ENCODE measurements at places on chromosomes 2 and 18.

DNA sequence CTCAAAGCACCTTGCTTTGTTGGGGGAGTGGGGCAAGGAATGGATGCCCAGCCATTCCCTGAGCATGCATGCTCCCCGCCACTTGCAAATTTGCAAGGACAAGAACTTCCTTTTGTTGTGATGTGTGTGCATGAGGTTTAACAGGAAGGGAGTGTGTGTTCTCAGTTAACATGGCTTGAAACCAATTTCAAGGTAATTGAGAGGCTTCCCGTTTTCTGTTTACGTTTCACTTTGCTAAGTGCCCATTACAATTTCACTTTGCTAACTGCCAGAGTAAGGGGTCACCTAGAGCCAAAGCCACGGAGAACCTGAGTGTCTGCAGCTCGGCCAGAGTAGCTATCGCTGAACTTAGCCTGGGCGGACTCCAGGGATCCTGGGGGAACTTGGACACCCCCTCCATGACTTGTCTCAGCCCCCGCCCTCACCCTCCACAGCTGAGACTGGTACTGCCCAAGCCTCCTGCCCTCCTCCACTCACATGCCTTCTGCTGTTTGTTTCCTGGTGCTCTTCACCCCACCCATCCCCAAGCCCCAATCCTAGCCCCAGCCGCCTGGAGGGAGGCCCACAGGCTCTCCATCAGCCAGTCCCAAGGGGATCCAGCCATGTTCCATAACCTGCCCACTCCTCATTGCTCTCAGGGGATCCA lies 53.6 kb upstream of the LAPTM4A start:
- no peak for DNase-seq

GRCh38 chr2:66851449-66851872 lies 416.5 kb downstream of the MEIS1 start:
- DNase-seq, result peak; percentile 97

DNA sequence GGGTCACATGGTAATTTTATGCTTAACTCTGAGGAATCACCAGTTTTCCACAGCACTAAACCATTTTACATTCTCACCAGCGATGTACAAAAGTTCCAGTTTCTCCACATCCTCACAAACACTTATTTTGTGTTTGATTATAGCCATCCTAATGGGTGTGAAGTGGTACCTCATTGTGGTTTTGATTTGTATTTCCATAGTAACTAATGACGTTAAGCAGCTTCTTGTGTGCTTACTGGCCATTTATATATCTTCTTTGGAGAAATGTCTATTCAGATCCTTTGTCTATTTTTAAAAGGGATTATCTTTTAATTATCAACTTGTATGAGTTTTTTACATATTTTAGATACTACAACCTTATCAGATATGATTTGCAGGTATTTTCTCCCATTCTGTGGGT lies 42.0 kb downstream of the CCDC150 start:
- DNase-seq, result no peak

- no peak for DNase-seq
Measured at GRCh38 chr18:48833701-48834412, 116.9 kb downstream of the SMAD7 start.

DNA sequence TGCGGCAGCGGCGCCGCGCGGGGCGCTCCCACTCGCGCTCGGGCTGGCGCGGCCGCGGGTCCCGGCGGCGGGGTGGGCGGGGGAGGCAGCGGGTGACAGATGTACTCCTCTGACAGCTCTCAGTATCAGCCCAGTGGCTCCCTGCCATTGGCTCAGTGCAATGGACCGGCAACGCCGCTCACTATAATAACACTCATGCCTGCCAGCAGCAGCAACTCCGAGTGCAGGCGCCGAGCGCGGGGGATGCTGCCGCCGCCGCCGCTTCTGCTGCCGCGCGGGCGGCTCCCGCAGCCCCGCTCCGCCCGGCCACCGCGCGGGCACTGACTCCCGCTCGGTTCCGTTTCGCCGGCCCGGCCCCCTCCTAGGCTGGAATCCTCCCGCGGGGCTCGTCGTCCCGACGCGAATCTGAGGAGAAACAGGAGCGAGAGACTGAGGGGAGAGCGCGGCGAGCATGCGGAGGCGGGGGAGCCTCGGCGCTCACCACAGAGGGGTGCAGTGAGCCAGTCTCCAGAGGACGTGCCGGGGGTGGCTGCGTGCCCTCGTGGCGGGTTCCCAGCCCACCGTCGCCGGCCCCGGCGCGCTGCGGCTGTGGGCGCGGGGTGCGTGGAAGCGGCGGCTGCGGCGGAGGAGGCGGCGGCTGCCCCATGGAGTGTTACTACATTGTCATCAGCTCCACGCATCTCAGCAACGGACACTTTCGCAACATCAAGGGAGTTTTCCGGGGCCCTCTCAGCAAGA lies at the start of gene ZNF804A:
Gene ZNF804A, plus strand, starts transcription at position 214 of the 738 bp plus-strand sequence. Its CDS starts 431 bp downstream, at position 645.
- no peak for DNase-seq

GRCh38 chr2:37344453-37345361 lies at the start of gene QPCT:
TSS of gene QPCT (plus strand) at chr2:37344630. CDS start at chr2:37344732, 102 bp downstream.
- no peak for DNase-seq

DNA sequence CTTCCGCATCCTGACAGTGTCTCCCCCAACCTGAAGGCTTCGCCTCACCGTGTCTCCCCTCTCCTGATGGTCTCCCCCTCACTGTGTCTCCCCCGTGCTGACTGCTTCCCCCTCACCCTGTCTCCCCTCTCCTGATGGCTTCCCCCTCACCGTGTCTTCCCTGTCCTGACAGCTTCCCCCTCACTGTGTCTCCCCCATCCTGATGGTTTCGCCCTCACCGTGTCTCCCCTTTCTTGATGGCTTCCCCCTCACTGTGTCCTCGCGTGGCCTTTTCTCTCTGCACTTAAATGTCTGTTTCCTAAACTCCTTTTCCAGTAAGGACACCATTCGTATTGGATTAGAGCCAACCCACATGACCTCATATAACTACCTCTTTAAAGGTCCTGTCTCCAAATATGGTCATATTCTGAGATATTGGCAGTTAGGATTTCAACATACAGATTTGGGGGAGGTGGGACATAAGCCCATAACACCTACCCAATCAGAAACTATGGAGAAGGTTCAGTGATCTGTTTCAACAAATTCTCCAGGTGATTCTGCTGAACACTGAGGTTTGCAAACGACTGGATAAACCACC lies 47.9 kb upstream of the RAB27B start:
- DNase-seq, result no peak

GRCh38 chr2:164281896-164282295 lies 339.4 kb downstream of the GRB14 start:
- no peak for DNase-seq

- no peak for DNase-seq
Measured at GRCh38 chr2:210531050-210531449, 25.3 kb upstream of the CPS1 start.

GRCh38 chr2:29066271-29066860 lies 8.0 kb downstream of the PCARE start:
- DNase-seq, result no peak

- DNase-seq, result no peak
Measured at GRCh38 chr2:44974064-44974715, 32.7 kb downstream of the SIX3 start.

- DNase-seq, result no peak
Measured at GRCh38 chr2:121776885-121777698, 21.6 kb downstream of the TSN start.

- DNase-seq, result no peak
Measured at GRCh38 chr2:190031969-190032618, 30.4 kb downstream of the MSTN start.

- no peak for DNase-seq
Measured at GRCh38 chr2:220154304-220154703, 526.9 kb downstream of the SLC4A3 start.

DNA sequence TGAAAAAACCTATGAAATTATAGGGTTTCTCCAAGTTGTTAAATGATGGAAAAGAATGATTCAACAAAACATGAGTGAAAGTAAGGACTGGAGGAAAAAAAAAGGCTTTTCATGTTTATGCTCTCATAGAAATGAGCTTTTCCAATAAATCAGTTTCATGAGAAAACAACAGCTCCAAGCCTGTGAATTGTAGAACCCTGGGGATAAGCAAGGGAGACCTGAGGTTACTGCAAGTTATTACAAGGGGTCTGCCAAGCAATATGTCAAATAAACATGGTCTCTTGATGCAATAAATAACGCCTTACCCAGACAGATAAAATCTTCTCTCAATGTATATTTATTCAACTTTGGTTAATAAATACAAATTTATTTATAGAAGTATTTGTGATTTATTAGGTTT lies 577.9 kb upstream of the GCFC2 start:
- DNase-seq, result no peak

GRCh38 chr2:54813584-54813983 lies 90.1 kb downstream of the EML6 start:
- no peak for DNase-seq

DNA sequence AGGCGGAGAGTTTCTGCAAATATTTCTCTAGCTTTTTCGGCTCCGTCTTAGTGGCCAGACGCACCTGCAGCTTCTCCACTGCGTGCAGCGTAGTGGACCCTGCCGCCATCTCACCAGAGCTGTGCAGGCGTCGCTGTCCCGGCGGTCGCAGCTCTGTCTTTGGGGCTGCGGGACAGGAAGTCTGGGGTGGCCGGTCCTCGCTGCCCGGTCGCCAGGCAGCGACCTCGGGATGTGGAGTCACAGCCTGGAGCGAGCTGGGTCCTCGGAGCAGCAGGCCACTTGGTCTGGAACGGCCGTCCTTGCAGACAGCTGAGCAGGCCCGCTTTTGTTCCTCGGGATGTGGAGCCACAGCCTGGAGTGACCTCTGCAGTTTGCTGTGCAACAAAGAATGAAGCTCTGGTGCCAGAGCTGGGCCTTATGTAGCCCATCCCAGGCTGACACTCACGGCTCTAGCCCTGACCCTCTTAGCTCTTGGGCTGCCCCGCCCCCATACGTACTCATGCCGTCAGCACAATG lies at the start of gene ELOA2:
Gene ELOA2, minus strand, starts transcription at position 466 of the 516 bp plus-strand sequence. Its CDS starts 357 bp downstream, at position 109.
- no peak for DNase-seq

- no peak for DNase-seq
Measured at GRCh38 chr2:5982193-5982902, 290.2 kb downstream of the SOX11 start.

DNA sequence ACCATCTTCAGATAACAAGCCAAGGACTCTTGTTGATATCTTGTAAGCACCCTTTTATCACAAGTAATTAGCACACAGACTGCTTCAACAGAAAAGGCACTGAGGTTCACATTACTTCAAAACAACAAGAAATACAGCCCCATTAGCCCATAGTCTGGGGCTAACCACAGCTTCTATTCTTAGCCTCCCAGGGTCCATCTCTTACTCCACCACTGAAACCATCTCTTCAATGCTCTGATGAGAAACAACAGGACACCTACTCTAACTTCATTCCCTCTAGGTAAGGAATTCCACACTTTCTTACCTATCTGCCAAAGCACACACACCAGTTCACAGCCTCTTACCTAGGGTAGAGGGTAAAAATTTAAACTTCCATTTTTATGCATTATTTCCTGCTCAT lies 26.4 kb upstream of the CYTIP start:
- no peak for DNase-seq

DNA sequence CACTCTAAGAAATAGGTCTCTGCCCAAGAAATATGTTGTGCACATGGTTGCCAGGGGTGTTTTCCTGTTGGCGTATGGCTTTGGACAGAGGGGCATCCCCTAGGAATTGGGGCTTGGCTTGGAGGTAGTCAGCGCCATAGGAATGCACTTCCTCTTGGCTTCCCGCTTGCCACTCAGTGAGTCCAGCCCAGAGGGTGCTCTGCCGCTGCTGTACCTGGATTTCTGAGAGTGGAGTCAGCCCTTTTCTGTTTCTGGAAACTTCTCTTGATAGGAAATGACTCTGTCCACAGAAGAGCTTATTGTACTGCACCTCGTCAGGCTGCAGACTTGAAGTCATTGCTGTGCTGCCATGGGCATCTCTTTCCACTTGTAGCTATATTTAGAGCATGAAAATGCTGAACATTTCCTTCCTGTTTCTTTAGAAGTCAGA lies 116.7 kb upstream of the MGAT5 start:
- DNase-seq, result no peak

DNA sequence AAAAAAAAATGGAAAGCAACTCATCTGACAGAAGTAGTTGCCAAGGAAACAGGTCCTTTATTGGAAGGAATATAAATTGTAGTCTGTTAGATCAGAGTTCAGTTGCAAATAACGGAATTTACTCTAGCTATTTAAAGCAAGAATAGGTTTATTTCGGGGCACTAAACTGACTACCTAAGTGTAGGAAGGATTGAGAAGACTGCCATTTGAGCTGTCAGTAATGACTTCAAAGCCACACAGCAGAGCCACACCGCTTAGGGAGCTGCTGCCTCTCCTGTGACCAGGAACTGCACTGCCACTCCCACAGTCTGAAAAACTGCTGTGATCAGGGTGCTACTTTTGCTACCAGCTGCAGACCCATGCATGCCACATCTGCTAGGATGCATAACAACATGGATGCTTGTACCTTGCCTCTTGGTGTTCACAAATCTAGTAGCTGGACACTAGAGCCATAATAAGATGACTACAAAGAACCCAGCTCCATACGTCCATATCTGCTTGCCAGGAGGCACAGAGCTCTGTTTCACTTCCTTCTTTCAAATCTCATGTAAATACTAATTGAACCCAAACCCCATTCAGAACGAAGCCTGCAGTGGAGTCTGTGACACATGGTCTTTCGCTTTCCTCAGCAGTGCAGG lies 2.2 kb downstream of the DSG2 start:
- DNase-seq, result no peak

DNA sequence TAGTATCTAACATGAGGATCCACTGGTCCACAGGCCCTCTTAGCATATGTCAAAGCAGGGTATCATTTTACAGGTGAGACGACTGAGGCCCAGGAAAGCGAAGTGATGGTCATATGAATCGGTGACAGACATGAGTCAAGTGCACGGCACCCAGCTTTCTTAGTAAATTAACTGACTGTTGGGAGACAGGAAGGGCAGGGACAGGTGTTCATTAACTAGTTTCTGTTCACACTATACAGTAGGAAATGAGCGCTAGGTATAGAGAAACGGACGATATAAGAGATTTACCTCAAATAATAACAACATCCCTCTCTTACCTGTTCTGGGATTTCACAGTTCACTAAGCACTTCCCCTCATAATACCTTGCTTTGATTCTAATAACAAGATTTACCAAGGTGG lies 1.7 kb upstream of the SMARCAL1 start:
- no peak for DNase-seq

DNA sequence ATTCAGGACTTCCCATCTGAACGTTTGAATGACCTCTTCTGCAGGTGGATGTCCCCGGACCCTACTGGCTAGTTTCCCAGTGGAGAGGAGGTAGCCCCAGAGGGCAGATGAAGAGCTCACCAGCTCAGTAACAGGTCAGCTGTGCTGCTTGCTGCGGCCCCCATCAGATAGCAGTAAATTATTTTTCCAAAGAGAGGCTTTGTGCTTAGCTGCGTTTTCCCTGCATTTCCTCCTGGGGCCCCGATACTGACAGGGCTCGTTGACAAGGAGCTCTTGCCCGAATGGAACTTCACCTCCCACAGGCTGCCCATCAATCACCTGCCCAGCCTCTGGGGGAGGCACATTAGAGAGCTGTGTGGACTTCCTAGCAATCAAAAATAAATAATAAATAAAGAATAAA lies 185.8 kb downstream of the DOK6 start:
- no peak for DNase-seq

DNA sequence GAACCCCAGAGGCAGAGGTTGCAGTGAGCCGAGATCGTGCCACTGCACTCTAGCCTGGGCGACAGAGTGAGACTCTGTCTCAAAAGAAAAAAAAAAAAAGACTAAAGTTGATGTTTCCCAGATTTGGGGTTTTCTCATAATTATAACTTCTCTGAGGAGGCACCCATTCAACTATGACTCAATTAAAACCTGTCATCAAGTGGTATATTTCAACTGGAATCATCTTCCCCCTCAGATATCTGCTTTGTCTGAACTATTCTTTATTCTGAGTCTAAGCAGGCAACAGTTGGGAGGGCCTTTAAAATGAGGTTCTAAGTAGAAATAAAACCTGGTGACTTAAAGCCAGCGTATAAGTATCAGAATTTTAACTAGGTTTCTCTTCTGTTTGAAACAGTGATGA lies 88.5 kb downstream of the PTRHD1 start:
- no peak for DNase-seq
